Activated CD4-positive, alpha-beta T cell treated with anti-CD3 and anti-CD28 coated beads, Interleukin-2, Interleukin-4, amounts not matched to agents 100 ng/mL and 50 ng/mL, durations not matched to agents 16 hours and 8 hours (primary cell): ENCODE measurements at places on chromosomes 13 and 19.
A peak's percentile ranks its signal among the peaks of the same experiment; 100 is the strongest.

DNA sequence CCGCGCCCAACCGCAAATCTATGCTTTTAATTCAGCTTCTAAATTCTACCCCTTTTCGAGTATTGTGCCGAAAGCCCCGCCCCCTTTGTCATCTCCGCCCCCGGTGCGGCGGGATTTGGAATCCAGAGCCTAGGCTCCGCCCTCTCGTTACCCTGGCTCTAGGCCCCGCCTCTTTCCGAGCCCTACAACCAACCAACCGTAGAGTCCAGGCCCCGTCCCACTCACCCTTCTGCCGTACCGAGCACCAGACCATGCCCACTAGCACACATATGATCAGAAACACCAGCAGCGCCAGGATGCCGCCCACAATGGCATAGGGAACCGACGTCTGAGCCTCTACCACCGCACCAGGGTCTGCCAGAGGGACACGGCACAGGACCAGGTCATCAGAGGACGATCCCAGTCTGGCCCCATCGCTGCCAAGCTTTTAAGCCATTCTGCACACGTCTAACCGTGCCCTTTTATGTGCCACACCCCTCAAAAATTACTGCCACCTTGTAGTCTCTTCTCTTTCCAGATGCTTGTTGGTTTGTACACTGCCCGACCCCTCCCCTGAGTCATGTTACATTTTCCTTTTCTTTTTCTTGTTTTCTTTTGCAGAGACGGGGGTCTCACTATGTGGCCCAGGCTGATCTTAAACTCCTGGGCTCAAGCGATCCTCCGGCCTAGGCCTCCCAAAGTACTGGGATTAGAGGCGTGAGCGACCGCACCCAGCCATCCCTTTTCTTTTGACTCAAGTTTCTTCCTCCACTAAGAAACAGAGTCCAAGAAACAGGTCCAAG, 4.7 kb upstream of the ZNF428 start:
- no peak for DNase-seq

- DNase-seq = no peak
Measured at GRCh38 chr13:98549006-98549727, 27.7 kb downstream of the STK24 start.

- no peak for DNase-seq
Measured at GRCh38 chr19:30340771-30341561, 31.2 kb upstream of the ZNF536 start.

GRCh38 chr13:80363890-80364503, 23.1 kb upstream of the SPRY2 start:
- no peak for DNase-seq

DNA sequence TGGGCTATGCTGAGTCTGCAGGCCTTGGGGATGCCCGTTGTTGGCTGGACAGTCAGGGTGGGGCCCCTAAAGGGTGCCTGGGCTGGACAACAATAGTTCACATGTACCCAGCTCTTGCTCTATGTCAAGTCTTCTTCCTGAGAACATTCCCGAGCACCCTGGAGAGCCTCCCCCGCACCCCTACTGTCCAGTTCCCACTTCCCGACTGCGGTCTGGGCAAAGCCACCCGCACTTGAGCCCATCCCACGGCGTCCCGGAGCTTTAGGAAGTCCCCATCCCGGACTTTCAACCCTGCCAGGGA, 1.1 kb upstream of the MPND start:
- DNase-seq = no peak

GRCh38 chr19:51514866-51515481, 13.4 kb upstream of the SIGLEC12 start:
- peak; percentile 65 for DNase-seq

- DNase-seq = no peak
Measured at GRCh38 chr13:113238536-113238935, 29.1 kb downstream of the CUL4A start.

- DNase-seq = no peak
Measured at GRCh38 chr19:7773841-7774240, 10.8 kb downstream of the CLEC4M start.

- DNase-seq = no peak
Measured at GRCh38 chr13:97933776-97934175, 19.7 kb upstream of the IPO5 start.

GRCh38 chr19:31572102-31572975, 223.1 kb upstream of the TSHZ3 start:
- DNase-seq = no peak

GRCh38 chr19:13277104-13277809, 127.0 kb downstream of the IER2 start:
- DNase-seq = peak; percentile 83

GRCh38 chr19:11379857-11380350, 4.2 kb downstream of the EPOR start:
- no peak for DNase-seq

DNA sequence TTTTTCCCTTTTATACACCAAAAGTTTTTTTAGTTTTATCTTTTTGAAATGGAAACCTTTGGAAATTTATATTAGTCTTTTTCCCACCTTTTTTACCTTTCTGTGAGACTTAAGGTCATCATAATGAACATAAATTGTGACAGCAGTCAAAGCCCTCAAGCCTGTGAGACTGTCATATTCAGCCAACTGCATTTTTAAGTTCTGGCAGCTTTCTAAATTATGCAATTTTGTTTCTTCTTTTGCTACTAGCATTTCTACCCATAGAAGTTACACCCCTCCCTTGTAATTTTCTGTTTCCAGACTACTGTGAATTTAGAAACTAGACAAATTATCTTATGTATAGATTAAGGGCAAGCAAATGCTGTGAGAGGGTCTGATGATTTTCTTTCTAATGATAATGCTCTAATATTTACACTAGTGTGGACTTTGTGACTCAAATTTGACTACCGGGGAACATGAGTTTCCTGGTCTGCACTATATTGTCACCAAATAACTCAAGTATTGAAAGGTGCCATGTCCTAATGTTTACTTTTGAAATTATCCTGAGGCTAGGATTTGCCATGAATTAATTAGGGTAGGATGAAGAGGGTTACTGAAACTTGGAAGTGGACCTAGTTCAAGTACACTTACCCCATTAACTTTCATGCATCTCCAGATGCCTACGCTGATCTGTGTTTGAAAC, 43.7 kb downstream of the FRY start:
- no peak for DNase-seq

GRCh38 chr19:39154629-39155100, 29.1 kb downstream of the PAK4 start:
- no peak for DNase-seq

GRCh38 chr19:12159773-12160414, 3.0 kb upstream of the ZNF136 start:
- no peak for DNase-seq

- no peak for DNase-seq
Measured at GRCh38 chr13:92947770-92948434, 278.7 kb upstream of the GPC6 start.

DNA sequence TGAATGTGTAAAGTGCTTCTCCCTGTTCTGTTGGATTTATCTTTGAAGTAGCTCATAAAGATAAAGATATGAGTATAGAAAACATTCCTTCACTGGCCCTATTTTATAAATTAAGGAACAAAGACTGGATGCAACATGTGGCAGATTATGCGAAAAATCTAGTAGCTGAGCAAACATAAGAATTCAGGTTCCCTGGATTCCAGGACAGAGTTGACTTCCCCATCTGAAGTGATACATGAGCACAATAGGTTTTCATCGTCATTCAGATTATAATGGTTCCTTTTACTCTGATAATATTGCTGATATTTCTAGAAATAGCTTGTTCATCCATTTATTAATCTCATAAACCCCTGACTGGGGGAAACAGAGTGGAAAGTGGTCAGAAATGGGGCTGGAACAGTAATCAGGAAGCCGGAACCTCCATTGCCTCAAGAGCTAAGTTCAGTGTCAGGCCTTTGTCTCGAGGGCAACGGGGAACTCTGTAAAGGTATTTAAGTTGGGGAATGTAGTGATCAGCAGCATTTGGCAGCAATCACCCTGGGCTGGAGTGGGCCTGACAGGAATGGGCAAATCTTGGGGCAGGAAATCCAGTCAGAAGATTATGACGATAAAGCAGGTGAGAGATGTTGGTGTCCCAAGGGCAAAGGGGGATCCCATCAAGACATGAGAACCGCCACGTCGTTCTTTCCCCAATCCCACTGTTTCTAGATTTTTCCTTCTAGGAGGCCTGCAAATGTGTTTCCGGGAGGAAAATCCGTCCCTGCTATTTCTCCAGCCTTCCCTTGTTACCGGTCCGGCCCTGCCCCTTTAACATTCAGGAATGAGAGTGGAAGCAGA, 232.5 kb upstream of the SERP2 start:
- DNase-seq = peak; percentile 0

- DNase-seq = no peak
Measured at GRCh38 chr19:7947939-7948338, 4.5 kb upstream of the TIMM44 start.

GRCh38 chr13:71727042-71727441, 140.0 kb downstream of the DACH1 start:
- DNase-seq = no peak

DNA sequence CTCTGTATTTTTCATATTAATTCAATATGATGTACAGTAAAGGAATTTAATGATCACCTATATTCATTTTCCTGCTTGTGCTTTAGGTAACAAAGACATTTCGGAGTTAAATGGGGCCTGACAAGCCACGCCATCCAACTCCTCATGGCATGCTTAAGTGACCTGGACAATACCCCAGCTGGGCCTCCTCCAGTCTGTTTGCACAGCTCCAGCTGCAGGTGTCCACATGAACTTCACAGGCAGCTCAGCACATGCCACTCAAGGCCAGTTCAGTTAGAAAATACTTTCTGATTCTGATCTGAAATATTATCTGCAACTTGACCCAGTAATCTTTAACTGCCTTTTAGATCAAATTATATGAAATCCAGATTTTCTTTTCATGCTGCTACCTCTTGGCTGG, 89.6 kb upstream of the SLC15A1 start:
- DNase-seq = no peak

- no peak for DNase-seq
Measured at GRCh38 chr19:14021474-14021873, 6.5 kb upstream of the RLN3 start.

DNA sequence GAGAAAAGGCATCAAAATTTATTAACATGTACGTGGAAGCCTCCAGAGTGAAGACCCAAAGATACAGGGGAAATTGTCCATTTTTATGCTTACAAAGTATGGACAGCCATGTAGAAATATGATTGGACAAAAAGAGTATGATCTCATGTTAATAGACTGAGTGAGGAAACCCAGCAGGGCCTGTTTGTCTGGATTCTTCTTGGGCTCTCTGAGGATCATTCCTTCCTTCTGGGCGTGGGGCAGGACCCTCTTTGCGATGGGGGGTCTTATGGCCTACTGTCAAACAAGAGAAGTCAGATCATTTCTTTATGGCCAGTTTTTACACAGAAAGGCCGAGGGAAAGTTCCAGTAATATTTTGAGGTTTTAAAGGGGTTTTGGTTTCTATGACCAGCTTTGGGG, 110.8 kb downstream of the ESD start:
- no peak for DNase-seq

GRCh38 chr13:24905242-24905641, 141.3 kb downstream of the RNF17 start:
- no peak for DNase-seq

DNA sequence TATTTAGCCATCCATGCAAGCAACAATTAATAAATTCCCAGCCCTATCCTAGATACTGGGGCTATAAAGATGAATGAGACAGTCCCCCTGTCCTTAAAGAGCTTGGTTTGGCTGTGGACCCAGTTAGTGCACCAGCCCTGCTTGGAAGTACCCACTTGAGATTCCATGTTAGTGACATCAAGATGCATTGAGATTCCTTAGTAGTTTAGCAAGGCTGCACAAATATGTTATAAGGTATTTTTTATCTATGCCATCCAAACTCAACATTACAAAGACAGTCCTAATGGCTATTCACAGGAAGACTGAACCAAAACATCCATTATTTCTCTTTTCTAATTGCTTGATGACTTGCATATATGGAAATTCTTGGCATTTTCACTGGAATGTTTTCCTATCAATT, 48.8 kb upstream of the RAP2A start:
- no peak for DNase-seq
